IMR-90 (cell line): ENCODE measurements at places on chromosomes 12 and 14. TPM values are rescaled to one million over a fixed set of nuclear protein-coding genes. Genes with fewer than 3 reads are reported as not detected.
A peak's percentile ranks its signal among the peaks of the same experiment; 100 is the strongest.

Gene FOXN4
- not detected in 2 replicates for total RNA-seq

Gene NRL
- 0.18 and 0.28 TPM in 2 replicates for total RNA-seq

DNA sequence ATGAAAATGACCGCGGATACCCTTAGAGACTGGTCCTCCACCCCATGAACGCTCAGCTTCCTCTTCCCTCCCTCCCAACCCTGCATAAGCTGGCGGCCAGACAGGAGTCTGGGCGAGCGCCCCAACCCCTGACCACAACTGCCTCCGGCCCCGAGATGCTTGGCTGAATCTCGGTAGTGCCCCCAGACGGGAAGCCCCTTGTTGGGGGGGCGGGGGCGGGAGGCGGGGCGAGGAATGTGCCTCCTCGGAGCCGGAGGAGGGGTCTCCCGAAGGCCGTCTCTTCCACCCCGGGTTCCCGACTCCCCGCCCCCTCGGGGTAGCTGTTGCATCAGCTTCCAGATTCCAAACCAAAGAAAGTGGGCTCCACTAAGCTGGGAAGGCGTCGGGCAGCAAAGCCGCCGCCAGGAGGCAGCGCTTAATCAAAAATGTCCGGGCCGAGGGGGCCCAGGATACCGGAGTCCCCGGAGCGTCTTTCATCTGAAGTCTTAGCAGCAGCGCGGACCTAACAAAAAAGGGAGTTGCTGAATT is 7.1 kb upstream of the MRPL52 start:
- peak; percentile 86 for DNase-seq
- H3K4me1 ChIP-seq = peaks cover 30% of the 10 kb centered on the region
- peak overlapping the region; percentile 12; the same call in 1 of the 2 replicates for H3K4me3 ChIP-seq
- H3K27ac ChIP-seq = peak overlapping the region; percentile 76
- H3K27me3 ChIP-seq = no peaks in the 10 kb centered on the region

- peaks cover 1% of the 10 kb centered on the region for H3K27me3 ChIP-seq
- H3K36me3 ChIP-seq = no peaks in the 10 kb centered on the region
- H3K4me1 ChIP-seq = no peaks in the 10 kb centered on the region
- DNase-seq = no peak
- no peak overlapping the region for H3K27ac ChIP-seq
- no peak overlapping the region for H3K4me3 ChIP-seq
These were observed 27.1 kb upstream of the PRMT8 start for GRCh38 chr12:3463921-3464320.

DNA sequence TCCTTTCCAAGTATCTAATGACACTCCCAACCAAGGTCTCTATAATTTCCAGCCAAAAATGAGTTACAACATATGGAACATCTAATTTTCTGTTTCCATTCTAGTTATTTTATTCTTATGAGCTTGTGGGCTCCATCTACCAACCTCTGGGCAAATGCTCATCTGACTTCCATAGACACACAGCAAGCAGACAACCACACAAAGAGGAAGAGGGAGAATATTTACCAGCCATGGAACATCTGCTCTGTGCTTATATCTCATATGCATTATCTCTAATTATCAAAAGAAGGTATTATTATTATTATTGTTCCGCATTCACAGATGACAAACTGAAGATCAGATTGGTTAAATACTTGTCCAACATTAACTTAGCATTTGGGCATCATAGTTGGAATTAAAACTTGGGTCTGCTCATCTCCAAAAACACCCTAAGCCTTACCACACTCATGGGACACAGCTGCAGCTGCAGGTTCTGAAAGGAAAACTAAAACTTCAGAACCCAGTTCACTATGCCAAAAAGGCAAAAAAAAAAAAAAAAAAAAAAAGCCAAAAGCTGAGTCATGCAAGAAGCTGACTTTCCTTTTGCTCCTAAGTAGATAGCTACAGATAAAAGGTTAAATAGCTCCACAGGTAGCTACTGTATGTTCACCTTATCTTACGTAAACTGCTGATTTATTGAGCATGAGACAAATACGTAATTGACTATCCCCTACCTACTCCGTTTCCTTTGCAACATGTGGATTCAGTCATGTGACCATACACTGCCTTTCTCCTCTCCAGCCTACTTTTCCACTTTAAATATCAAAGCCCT is 23.6 kb upstream of the TCL1B start:
- no peak overlapping the region for H3K4me3 ChIP-seq
- no peaks in the 10 kb centered on the region for H3K4me1 ChIP-seq
- DNase-seq = no peak

GRCh38 chr12:12436831-12437345 is 80.0 kb downstream of the BORCS5 start:
- no peak for DNase-seq
- no peak overlapping the region for H3K4me3 ChIP-seq
- H3K36me3 ChIP-seq = no peaks in the 10 kb centered on the region
